Astrocyte of the hippocampus (primary cell): ENCODE measurements at places on chromosomes 2 and 18.

DNA sequence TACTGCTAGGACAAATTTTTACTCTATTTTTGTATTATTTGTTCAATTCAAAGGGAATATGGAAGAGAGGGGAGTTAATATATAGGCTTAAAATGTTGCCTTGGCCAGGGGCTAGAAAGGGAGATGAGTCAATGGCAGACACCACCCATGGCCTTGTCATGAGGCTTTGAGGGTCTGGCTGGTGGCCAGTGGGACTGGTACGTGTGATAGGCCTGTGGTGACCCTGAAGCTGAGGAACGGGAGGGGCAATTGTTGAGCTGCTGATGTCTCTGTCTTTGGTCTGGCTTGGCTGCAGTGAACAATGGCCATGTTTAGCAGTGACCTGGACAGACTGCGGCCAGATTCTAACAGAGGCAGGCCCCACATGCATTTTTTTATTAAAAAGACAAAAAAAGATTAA lies 18.5 kb downstream of the GKN1 start:
- no peak for DNase-seq

GRCh38 chr2:30744823-30745222 lies 62.4 kb downstream of the CAPN13 start:
- DNase-seq: no peak

GRCh38 chr2:222318026-222318711 lies 19.4 kb upstream of the PAX3 start:
- peak; percentile 74 for DNase-seq

DNA sequence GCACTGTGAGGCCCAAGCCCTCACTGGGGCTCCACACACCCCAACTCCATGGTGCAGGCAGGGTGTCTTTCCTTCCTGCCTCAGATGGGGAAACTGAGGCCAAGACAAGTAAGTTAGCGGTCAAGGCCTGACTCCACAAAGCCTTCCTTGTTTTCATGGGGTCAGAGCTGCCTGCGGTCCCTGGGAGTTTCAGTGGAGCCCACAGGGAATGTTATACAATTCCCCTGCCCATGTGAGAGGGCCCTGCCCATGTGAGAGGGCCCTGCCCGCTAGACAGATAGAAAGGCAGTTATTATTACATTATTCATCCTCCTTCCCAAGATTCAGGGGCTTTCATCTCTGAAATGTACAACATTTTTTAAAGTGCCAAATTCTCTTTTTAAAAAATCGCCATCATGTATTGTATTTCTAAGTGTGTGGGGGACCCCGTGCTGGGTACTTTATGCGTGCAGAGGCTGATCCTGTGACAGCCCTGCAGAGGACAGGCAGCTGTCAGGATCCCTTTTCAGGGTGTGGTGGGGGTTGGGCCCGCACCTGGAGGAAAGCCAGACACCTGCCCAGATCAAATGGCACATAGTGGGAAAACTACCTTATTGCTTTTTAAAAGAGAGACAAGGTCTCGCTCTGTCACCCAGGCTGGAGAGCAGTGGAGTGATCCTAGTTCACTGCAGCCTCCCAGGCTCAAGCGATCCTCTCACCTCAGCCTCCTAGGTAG lies 23.4 kb downstream of the FBLN7 start:
- DNase-seq: no peak

- DNase-seq: peak; percentile 27
Observed at GRCh38 chr2:61151436-61151835, 10.6 kb upstream of the C2orf74 start.
